ENCODE measurements at places on chromosomes 7 and 10. TPM values are rescaled to one million over a fixed set of nuclear protein-coding genes. Genes with fewer than 3 reads are reported as not detected.

LBX1 gene
- not detected for polyA plus RNA-seq

GRCh38 chr10:102629661-102630614 is 14.3 kb upstream of the TRIM8 start:
- no peak for DNase-seq

RHEB gene
- polyA plus RNA-seq = 43.7 TPM

- DNase-seq = no peak
Measured at GRCh38 chr7:24842449-24843241, 85.4 kb upstream of the GSDME start.

GRCh38 chr10:63390521-63390920 is 75.3 kb downstream of the JMJD1C start:
- no peak for DNase-seq

CPA1 gene
- polyA plus RNA-seq = not detected

GRCh38 chr7:16189026-16189715 is 232.2 kb downstream of the CRPPA start:
- no peak for DNase-seq

DNA sequence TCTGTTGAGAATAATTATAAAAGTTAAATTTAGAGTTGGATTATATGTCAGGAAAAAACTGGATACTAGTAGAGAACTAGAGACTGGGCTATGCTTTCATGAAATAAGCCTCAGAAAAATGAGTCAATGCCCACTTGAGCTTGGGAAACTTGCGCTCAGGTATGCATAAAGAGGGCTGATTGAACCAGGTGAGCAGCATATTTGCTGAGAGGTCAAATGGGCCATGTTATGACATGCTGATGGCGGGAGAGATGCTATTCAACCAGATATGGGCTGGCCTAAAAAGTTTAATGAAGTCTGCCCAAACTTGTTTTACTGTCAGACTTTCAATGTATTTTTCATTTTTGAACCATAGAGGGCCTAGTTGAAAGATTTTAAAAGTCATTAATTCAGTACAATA is 837.6 kb upstream of the GHITM start:
- no peak for DNase-seq

DNA sequence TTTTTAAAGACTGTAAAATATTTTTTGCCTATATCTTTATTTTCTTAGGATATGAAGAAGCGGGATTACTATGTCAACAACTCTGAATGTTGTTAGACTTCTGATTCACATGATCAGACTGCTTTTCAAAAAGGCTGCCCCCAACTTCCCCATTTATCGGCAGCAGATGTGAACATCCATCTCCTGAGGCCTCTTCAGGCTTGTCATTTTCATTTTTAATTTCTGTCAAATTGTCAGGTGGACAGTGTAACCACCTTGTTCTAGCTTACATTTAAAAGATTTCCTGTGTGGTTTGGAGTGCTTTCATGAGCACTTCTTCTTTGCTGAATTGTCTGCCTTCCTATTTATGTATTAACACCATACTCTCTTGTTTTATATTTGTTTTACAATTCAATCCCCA is 78.8 kb upstream of the GSDME start:
- DNase-seq = no peak

DNA sequence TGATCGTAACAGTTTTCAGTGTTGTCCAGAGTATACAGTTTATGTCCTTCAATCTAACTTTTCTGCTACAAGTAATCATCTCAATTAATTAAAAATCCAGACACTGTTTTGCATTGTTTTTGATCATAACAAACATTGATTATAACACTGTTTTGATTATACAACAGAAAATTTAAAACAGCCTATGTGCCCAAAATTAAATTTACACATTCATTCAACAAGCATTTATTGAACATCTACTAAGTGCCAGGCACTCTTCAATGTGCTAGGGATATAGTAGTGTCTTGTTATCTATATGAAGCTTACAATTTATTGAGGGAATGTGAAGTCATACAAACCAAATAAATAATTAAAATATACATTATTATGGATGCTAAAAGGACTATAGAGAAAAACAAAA is 10.6 kb downstream of the ELAPOR2 start:
- DNase-seq = no peak

- DNase-seq = no peak
Measured at GRCh38 chr7:14207711-14208110, 218.2 kb upstream of the ETV1 start.

DNA sequence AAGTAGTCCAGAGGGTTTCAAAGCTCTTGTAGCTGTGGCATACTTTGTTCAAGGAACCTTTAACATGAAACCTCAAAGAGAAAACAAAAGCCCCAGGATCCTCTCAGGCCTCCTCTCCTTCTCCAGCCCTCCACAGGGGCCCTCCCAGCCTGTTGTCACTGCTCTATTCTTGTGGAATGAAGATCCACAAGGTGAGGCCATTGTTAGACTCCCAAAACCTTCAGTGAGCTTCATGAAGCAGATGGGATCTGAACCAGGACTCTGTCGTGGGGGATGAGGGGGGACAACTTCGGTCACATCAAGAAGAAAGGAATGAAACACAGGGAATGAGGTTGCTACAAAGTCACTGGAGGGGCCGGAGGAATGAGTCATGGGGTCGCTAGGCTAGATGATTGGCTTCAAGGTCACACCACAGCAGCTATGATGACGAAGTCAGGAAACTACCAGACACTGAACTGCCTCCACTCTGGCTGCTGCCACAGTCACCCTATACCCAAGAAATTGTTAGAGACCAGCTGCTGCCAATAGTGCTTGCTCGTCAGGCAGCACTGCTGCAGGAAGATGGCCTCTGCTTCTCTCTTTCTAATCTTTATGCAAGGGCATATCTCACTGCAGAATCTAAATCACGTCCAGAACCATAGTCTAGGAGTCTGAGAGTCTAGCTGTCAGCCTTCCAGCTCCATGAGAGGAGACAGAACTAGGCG is 208.8 kb downstream of the HIBADH start:
- no peak for DNase-seq

GPR85 gene
- not detected for polyA plus RNA-seq

- DNase-seq = no peak
Measured at GRCh38 chr7:148905093-148905666, 21.1 kb upstream of the EZH2 start.

DNA sequence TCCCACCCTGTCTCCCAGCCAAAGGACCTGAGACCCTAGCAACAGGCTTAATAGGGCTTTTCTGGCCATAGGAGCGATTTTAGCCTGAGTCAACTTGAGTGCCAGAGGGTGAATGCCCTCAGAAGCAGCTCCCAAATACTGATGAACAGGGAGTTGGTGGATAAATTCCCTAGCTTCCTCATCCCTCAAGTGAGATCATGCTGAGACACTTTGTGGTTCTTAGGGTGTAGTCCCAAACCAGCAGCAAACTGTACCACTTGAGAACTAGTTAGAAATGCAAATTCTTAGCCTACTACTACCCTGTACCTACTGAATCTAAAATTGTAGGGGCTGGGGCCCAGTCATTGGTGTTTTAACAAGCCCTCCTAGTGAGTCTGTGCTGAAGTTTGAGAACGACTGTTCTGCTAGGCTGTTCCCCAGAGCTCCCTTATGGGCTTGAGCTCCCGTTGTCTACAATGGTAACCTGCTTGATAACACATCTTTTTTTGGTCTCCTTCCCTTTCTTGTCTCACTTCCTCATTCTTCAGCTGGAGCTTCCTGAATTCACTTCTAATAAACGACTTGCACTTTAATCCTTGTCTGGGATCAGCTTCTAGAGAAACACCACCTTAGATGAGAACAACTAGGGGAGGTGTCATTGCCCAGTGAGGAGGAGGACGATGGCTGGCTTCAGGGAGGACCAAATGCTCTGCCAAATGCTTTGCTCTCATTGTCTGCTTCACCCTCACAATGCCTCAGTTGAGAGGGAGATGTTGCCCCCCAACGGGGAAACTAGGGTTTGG is 18.2 kb upstream of the CDH23 start:
- DNase-seq = no peak

DNA sequence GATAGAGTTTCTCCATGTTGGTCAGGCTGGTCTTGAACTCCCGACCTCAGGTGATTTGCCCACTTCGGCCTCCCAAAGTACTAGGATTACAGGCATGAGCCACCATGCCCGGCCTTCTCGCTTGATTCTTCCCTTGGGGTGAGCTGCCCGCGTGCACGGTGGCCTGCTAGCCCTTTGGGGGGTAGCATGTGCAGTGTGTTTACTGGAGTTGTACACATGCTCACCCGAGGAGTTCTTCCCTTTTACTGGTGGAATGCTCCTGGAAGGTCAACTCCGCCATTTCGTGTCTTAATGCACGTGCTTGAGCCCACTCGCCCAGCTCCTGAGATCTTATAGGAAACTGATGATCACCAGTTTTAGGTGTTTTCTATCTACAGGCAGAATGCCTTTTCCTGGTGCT is 17.0 kb upstream of the ADAMTS14 start:
- DNase-seq = no peak

DNA sequence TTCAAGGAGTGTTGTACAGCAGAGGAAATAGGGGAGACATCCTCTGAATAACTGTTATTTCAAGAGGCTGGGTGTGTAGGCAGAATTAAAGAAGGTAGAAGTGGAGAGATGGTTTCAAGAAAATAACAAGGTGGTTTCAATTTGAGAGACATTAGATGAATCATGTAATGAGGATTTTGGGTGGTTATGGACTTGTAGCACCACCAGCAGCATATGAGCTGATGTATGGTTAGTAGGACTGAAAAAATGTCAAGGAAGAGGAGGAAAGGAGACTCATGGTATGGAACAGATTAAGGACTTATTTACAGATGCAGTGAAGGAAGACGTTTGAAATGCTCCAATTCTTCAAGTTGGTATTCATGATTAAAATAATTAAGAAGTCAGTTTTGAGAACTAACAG is 166.2 kb downstream of the EXOC4 start:
- no peak for DNase-seq

TRIM4 gene
- 22.2 TPM for polyA plus RNA-seq

GRCh38 chr10:3445648-3446047 is 273.1 kb upstream of the PITRM1 start:
- DNase-seq = no peak

NPTX2 gene
- polyA plus RNA-seq = not detected

TMEM196 gene
- not detected for polyA plus RNA-seq

GRCh38 chr7:74051629-74052410 is 23.8 kb downstream of the ELN start:
- DNase-seq = no peak

DNA sequence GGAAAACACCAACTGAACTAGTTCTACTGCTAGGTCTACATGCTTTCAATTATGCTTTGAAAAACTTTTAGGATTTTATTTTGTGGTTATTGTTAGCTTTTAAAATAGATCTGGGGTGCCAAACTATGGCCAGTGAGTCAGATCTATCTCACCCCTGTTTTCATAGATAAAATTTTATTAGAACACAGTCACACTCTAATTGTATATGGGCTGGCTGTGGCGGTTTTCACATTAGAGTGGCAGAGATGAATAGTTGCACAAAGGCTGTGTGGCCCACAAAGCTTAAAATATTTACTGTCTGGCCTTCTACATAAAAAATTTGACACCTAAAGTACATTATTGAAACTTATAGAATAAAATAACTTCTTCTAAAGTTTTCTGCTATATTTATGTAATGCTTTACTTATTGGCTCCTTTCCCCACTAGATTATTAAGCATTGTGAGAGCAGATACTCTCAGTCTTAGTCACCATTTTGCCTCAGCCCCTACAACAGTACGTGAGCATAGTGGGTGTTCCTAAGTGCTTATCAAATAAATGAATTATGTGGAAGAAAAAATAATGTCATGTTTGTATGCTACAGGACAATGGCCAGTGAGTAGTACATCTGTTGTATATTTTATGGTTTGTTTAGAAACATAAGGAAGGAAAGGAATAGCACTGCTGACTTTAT is 5.4 kb upstream of the SUV39H2 start:
- DNase-seq = no peak

ZNF804B gene
- polyA plus RNA-seq = not detected

FKBP6 gene
- not detected for polyA plus RNA-seq

- DNase-seq = no peak
Measured at GRCh38 chr10:34723750-34724149, 91.3 kb downstream of the PARD3 start.

All from naive thymus-derived CD8-positive, alpha-beta T cell (primary cell).